ENCODE measurements at places on chromosomes 1 and 21.

DNA sequence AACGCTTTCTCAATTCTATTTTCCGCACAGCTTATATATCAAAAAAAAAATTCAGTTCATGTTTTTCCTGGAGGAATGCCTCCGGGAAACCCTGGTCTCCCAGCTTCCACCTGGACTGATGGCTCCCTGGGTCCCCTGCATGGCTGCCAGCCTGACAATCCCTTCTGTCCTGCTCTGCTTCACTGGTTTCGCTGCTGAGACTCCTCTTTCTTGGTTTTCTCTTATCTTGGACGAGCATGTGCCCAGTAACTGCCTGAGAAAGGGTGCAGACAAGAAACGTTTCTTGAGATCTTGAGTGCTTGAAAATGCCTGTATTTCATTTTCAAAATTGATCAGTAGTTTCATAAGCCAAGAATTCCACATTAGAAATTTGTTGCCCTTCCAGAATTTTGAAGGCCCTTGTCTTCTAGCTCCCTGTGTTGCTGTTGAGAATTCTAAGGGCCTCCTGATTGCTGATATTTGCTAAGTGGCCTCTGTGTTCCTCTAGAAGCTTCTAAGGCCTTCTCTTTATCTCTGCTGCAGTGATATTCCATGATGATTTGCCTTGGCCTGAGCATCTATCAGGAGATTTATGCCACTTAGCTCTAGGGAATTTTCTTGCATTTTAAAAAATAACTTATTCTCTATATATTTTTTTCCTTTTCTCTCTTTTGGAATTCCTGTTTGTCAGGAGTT lies 44.7 kb downstream of the ETS2 start:
- no peak for DNase-seq

- no peak for DNase-seq
Measured at GRCh38 chr1:150549496-150550221, 451 bp downstream of the ADAMTSL4 start.

- no peak for DNase-seq
Measured at GRCh38 chr1:30990591-30990990, 74.9 kb downstream of the PUM1 start.

GRCh38 chr1:204505674-204506200 lies 10.5 kb upstream of the MDM4 start:
- no peak for DNase-seq

DNA sequence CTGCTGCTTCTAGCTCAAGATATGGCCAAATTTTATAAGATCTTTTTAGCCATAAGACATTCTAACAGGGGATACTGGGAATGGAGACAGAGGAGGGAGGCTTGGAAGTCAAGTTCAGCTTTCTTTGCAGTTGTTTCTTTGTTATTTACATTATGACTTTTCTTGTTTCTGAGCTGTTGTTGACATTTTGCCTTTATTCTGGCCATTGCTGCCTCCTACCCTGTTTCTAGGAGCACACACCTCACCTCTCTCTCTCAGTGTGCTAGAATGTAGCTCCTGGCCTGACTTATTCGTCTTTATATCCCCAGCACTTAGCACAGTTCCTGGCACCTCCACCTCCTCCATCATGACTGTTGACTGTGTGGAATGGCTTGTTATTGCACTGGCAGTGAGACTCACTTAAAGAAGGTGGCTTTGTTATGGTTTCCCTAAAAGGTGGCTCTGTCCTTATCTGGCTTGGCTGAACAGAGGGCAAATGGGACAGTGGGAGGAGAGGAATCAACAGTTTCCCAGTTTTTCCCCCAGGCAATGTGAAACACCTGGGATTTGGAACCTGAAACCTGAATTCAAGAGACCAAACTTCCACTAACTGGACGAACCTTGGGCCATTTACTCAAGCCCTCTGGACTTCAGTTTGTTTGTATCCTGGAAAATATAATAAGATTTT lies 76.1 kb upstream of the PPP2R5A start:
- DNase-seq, result no peak

DNA sequence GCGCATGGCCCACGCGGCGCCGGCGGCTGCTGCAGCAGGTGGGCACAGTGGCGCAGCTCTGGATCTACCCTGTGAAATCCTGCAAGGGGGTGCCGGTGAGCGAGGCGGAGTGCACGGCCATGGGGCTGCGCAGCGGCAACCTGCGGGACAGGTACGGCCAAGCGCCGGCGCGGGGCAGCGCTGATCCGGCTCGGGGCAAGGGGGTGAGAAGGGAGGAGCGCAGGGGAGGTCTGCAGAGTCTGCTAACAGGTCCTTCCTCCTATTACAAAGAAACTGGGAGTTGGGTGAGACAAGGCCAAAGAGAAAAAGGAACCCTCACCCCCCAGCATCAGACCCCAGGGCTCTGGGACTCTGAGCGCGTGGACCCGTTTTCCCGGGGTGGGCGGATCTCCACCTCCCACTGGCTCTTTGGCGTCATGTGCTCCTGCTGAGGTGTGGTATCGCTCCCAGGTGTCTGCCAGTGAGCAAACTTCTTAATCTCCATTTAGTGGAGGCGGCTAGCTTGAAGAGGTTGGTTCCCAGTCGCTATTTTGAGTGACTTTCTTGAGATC lies 431 bp downstream of the MTARC1 start:
- DNase-seq, result no peak

GRCh38 chr1:21295002-21295401 lies 4.7 kb upstream of the ECE1 start:
- DNase-seq, result no peak

GRCh38 chr1:104795931-104796330 lies 1046.2 kb downstream of the AMY1C start:
- no peak for DNase-seq

GRCh38 chr1:170096806-170097340 lies 22.4 kb upstream of the KIFAP3 start:
- DNase-seq, result no peak

GRCh38 chr1:61173118-61173517 lies 90.8 kb downstream of the NFIA start:
- no peak for DNase-seq

- no peak for DNase-seq
Measured at GRCh38 chr1:181264821-181265220, 176.3 kb downstream of the IER5 start.

DNA sequence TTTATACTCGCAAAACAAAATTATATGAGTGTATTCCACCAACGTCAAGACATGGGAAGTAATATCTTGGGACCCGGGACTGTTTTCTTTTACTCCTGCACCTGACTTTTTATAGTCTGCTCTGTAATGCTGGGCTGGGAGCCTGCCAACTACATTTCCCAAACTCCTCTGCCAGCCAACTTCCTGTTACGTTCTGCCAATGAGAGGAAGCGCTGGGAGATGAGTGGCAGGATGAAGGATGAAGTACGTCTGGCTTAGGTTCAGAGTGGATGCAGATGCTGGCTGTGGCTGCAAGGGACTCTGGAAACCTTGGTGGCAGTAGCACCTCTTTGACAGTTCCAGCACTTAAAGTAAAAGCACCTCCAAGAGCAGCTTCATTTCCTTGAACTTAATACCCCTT lies 59.6 kb downstream of the USP24 start:
- DNase-seq, result no peak

DNA sequence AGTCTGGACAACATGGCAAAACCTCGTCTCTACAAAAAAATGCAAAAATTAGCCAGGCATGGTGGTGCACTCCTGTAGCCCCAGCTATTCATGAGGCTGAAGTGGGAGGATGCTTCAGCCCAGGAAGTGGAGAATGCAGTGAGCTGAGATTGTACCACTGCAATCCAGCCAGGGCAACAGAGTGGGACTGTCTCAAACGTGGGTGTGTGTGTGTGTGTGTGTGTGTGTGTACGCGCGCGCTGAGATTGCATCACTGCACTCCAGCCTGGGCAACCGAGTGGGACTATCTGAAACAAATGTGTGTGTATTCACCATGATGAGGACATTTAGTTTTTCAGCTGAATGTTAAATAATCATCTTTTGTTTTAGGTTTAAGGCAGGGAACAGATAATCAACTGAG lies 21.1 kb downstream of the USP1 start:
- no peak for DNase-seq

- DNase-seq, result no peak
Measured at GRCh38 chr1:215667761-215668160, 100.7 kb downstream of the KCTD3 start.

- no peak for DNase-seq
Measured at GRCh38 chr1:59917026-59917784, 9.4 kb downstream of the CYP2J2 start.

DNA sequence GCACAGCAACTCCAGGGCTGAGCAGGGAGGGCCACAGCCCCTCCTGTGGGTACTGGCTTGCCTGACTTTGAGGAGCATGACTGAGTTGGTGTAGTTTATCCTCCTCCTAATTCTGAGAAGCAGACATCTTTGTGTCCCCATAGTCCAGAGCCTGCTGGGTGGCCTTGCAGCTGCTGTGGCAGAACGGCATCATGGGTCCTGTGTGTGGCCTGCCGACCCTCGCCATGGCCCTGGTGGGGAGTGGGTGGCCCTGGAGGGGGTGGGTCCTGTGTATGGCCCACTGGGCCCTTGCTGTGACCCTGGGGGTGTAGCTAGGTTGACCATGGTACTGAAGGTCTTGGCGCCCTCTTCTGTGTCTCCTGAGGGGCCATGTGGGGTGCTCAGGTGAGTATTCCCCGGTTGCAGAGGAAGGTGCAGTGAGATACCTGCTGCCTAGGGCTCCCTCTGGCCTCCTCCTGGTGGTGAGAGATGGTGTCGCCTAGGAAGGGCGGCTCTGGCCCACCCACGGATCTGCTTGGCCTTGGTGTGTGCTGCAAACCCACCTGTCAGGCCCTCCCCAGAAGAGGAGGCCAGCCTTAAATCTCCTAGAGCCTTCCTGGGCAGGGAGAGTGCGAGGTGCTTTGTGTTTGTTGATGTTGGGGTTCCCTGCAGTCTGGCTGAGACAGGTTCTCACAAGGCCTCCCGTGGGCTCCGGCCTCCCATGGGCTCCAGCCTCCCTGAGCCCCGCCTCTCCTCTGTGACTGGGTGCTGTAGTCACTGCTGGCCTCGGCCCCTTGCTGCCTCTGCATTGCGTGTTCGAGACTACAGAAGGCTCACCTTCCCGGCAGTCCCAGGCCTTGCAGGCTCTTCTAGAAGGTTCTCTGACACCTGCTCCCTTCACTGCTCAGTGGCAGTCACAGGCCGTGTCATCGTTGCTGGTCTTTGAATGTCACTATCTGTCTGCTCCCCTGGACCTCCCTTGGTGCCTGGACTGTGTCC lies 7.8 kb downstream of the SNAP47 start:
- DNase-seq, result no peak

DNA sequence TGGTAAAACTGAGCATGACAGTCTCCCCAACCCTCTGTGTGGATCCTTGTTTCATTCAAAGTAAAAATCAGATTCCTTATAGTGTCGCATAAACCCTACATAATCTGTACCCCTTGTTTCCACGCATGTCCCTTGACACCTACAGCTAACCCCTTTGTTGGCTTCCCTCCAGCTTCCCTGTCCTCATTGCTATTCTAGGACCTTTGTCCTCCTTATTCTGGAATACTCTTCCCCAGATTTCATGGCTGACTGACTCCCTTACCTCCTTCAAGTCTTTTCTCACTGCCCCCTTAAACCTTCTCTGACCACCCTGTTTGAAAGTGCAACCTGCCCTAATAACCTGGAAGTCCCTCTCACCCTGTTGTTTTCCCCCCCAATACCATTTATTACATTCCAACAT lies 4.0 kb downstream of the RNF11 start:
- no peak for DNase-seq

Measured in fibroblast of the conjunctiva (primary cell).